ENCODE measurements at places on chromosomes 11 and 22. TPM values are rescaled to one million over a fixed set of nuclear protein-coding genes. Genes with fewer than 3 reads are reported as not detected.

Gene PEX16
- total RNA-seq, result 20.1 TPM

Gene APOL1
- 13.9 TPM for total RNA-seq

Gene KIAA1671
- total RNA-seq, result 12.7 TPM

Gene NOX4
- not detected for total RNA-seq

Gene CDC42BPG
- 1.7 TPM for total RNA-seq

Gene SYCE3
- not detected for total RNA-seq

Gene USH1C
- total RNA-seq, result 1.6 TPM

Gene OR10D3
- total RNA-seq, result not detected

Gene PIH1D2
- 1.5 TPM for total RNA-seq

Gene ARHGAP42
- total RNA-seq, result 4.5 TPM

Gene NUMA1
- total RNA-seq, result 57.2 TPM

Gene CLDN5
- total RNA-seq, result not detected

Gene SMTNL1
- total RNA-seq, result not detected

Gene OR5AR1
- not detected for total RNA-seq

Gene MPPED2
- total RNA-seq, result not detected

Gene KCNJ1
- not detected for total RNA-seq
